Cortex of kidney (tissue), 1 donor: ENCODE measurements at places on chromosomes 4 and X.

DNA sequence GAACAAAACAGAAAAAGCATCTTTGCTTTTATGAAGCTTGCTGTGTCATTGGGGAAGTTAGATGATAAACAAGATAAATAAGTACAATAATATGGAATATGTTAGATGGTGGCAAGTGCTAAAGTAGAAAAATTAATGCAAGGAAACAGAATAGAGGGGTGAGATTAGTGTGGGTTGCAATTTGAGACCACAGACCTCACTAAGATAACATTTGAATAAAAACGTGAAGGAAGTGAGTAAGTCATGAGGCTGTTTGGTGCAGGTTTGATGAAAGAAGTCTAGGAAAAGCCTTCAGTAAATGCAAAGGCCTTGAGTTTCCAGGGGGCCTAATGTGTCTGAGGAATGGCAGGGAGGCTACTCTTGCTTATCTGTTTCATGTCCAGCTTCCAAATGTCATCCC is 102.5 kb downstream of the CFAP299 start:
- DNase-seq: no peak

GRCh38 chr4:80507507-80507906 is 172.0 kb downstream of the CFAP299 start:
- no peak for DNase-seq

DNA sequence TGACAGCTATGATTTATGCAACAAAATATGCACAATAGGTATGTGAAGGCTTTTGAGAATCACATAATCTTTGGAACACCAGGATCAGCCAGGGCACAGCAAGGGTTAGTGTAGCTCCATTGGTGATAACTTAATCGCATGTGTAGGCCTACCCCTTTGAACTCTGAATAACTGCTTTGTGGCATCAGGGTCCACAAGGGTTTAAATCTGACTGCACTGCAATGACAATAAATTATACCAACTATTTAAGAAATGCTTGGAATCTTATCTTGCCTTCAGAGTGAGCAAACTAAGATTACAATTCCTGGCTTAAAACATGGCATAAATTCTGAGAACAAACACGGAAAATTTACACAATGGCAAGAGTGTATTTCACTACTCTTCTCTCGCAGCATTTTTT is 245.8 kb downstream of the FBXO8 start:
- no peak for DNase-seq

GRCh38 chrX:152537373-152537772 is 86.3 kb upstream of the GABRA3 start:
- DNase-seq: no peak

DNA sequence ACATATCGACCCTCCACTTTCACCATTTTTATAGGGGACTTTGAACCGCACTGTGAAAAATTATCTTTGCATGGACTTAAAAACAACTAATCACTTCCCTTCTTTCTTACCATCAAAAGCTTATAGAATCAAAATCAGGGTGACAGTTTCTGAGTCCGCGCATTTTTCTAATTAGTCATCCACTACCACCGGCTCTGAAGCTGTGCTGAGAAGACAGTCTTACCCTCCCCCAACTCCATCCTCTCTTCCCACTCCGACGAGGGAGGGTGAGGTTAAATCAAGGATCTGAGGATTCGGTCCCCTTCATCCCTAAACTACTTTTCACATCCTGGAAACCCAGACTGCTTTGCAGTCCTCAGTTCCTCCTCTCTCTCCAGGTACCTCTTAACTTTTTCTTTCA is 4.2 kb downstream of the DCTD start:
- DNase-seq: no peak

- DNase-seq: no peak
Observed at GRCh38 chr4:185825737-185826136, 13.7 kb upstream of the SORBS2 start.

GRCh38 chr4:129163427-129163826 is 67.5 kb downstream of the C4orf33 start:
- no peak for DNase-seq
